ENCODE measurements at places on chromosomes 1 and 21. TPM values are rescaled to one million over a fixed set of nuclear protein-coding genes. Genes with fewer than 3 reads are reported as not detected.
A peak's percentile ranks its signal among the peaks of the same experiment; 100 is the strongest.

The ARHGEF11 gene
- total RNA-seq: 3.2 TPM

The FH gene
- total RNA-seq: 101 TPM

The CFHR1 gene
- total RNA-seq: not detected

The CA6 gene
- 2.2 TPM for total RNA-seq

The DNALI1 gene
- total RNA-seq: not detected

The NKAIN1 gene
- not detected for total RNA-seq

The S100A14 gene
- total RNA-seq: 0.16 TPM

The ERG gene
- total RNA-seq: not detected

The MPZ gene
- total RNA-seq: 3.0 TPM

The ZNF648 gene
- not detected for total RNA-seq

The ITLN1 gene
- total RNA-seq: not detected

The SLC6A17 gene
- total RNA-seq: 0.05 TPM

The DHRS3 gene
- total RNA-seq: 109 TPM

The C1QTNF12 gene
- 4.1 TPM for total RNA-seq

The IGSF9 gene
- not detected for total RNA-seq

DNA sequence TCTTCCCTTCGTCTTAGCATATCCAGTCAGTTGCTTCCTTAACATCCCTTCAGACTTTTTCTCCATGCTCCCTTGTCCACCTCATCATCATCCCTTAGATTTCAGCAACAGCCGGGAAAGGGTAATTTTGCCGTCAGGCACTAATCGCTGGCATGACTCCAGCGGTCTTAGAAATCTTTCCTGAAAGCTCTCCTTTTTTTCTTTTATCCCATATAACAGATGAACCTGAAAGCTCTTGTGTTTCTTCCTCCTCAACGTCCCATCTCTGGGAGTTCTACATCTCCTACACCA lies 10.4 kb upstream of the BOLA1 start:
- peaks cover 4% of the 10 kb centered on the region for H3K4me1 ChIP-seq
- H3K27me3 ChIP-seq: no peaks in the 10 kb centered on the region
- DNase-seq: no peak
- H3K36me3 ChIP-seq: no peaks in the 10 kb centered on the region
- H3K4me3 ChIP-seq: no peak overlapping the region

- peaks cover 46% of the 10 kb centered on the region for H3K4me1 ChIP-seq
- no peaks in the 10 kb centered on the region for H3K27me3 ChIP-seq
- H3K4me3 ChIP-seq: peak overlapping the region; percentile 99
- no peak for DNase-seq
- peak overlapping the region; percentile 92 for H3K27ac ChIP-seq
Measured at GRCh38 chr1:89994231-89994804, 592 bp upstream of the ZNF326 start.

DNA sequence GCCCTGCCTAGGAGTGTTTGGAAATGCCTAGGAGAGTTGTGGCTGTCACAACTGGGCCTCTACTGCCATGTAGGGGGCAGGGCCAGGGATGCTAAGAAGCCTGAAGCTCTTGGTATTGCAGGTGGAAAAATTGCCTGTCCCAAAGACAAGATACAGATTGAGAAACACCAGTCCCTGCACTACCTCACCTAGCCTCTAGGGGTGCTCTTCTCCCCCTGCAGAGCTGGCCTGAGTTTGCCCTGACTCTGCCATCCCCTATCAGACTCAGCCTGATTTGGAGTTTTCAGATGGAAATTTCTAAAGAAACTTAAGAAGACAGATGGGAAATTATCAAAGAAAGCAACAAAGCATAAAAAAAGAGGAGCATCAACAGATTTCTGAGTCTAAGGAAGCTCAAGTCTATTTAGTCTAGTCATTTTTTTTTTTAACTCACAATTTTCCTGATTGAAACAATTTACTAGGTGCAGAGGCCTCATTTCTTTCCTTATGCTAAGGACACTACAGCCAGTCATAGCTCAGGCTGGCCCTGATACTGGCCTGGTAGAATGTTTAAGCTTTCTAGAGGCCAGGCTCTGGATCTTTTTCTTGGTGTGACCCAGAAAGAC lies 61.4 kb upstream of the LRRN2 start:
- H3K27me3 ChIP-seq: peaks cover 18% of the 10 kb centered on the region
- no peak overlapping the region for H3K4me3 ChIP-seq
- H3K4me1 ChIP-seq: no peaks in the 10 kb centered on the region
- H3K27ac ChIP-seq: no peak overlapping the region
- DNase-seq: peak; percentile 34
- no peaks in the 10 kb centered on the region for H3K36me3 ChIP-seq

DNA sequence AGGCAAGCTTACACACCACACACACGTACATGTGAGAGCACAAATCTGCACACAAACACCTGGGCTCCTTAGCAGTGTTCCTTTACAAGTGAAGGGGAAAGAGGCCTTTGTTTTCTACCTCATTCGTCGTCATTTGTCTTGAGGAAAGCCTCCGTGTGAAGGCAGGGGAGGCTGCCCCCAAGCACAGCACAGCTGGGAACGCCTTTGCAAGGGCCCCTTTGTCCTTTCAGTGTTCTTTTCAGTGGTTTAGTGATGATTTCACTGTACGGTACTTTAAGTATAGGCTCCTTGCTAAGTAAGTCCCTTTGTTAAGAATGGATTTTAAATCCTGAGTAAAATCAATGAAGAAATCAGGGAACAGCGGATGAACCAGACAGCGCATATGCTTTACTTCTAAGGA lies 94.1 kb downstream of the PGBD5 start:
- no peaks in the 10 kb centered on the region for H3K36me3 ChIP-seq
- peaks cover 2% of the 10 kb centered on the region for H3K27me3 ChIP-seq
- no peak overlapping the region for H3K27ac ChIP-seq
- no peak for DNase-seq
- peaks cover 12% of the 10 kb centered on the region for H3K4me1 ChIP-seq

DNA sequence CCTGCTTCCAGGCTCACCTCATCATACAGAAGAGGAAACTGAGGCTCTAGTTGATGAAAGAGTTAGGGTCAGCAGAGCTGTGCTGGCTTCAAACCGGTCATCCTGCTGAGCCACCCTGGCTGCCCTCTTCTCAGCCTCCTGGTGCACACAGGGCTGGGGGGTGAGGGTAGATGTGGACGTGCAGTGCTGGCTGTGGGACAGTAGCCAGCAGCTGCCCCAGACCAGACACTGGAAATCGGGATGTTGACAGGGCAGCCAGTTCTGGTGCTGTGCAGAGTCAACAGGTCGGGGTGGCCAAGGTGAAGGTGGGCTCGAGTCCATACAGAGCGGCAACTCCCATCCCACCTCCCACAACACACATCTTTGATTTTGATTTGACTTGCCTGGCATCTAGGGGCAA lies 1.5 kb upstream of the CLCNKA start:
- H3K27me3 ChIP-seq: peaks cover 7% of the 10 kb centered on the region
- H3K4me1 ChIP-seq: no peaks in the 10 kb centered on the region
- no peak overlapping the region for H3K27ac ChIP-seq
- no peak for DNase-seq

DNA sequence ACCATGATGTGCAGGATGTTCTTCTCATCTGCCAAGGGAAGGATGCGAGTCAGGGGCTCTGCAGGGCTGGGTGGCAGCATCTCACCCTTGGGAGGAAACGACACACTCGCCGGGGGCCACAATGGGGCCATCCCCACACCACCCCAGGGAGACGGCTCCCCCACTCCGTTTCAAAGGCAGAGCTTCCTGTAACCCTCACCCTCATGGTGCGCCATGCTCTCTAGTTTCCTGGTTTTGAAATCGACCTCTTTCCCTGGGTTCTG lies 20.2 kb downstream of the RIPK4 start:
- no peak overlapping the region for H3K27ac ChIP-seq
- no peak overlapping the region for H3K4me3 ChIP-seq
- no peaks in the 10 kb centered on the region for H3K4me1 ChIP-seq
- DNase-seq: no peak
- no peaks in the 10 kb centered on the region for H3K27me3 ChIP-seq
- H3K36me3 ChIP-seq: no peaks in the 10 kb centered on the region

GRCh38 chr1:116289193-116289592 lies 83.9 kb upstream of the ATP1A1 start:
- no peak overlapping the region for H3K4me3 ChIP-seq
- H3K27me3 ChIP-seq: peaks cover 6% of the 10 kb centered on the region
- no peak for DNase-seq
- no peaks in the 10 kb centered on the region for H3K4me1 ChIP-seq

GRCh38 chr1:92051948-92052347 lies 22.2 kb downstream of the EPHX4 start:
- H3K36me3 ChIP-seq: no peaks in the 10 kb centered on the region
- H3K27me3 ChIP-seq: peaks cover 4% of the 10 kb centered on the region
- no peaks in the 10 kb centered on the region for H3K4me1 ChIP-seq
- H3K4me3 ChIP-seq: no peak overlapping the region
- no peak overlapping the region for H3K27ac ChIP-seq
- DNase-seq: no peak

DNA sequence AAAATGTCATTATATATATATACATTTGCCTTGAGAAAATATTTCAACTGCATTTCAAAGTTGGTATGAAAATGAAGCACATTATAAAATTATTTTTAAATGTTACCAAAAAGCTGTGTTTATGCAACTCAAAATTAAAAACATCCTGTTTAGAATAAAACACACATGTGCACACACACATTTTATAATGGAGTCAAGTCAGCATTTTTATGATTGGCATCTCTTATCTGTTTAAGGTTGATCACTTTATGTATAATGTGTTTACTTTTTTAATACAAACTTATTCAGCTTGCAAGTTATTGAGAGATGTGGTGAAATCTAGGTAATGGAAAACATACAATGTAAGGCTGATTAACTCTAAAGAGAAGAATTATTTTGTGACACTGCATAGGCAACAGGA lies 80.4 kb downstream of the IFI44 start:
- no peaks in the 10 kb centered on the region for H3K4me1 ChIP-seq
- no peak for DNase-seq
- H3K27me3 ChIP-seq: peaks cover 3% of the 10 kb centered on the region
- no peak overlapping the region for H3K4me3 ChIP-seq
- no peak overlapping the region for H3K27ac ChIP-seq
- no peaks in the 10 kb centered on the region for H3K36me3 ChIP-seq

DNA sequence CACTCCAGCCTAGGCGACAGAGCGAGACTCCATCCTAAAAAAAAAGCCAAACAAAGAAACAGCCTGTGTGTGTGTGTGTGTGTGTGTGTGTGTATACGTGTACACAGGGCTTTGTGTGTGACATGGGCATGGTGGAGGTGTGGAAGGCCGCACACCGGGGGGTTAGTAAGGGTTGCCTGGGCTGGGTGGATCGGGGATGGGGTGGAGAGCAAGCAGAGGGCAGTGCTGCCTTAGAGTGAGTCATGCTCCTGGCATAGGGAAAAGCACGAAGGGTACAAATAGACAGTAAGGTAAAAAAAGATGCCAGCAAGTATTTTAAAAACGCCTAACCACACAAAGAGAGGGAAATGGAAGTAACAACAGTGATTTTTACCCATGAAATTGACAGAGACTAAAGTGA lies 6.2 kb downstream of the PRMT2 start:
- no peaks in the 10 kb centered on the region for H3K27me3 ChIP-seq
- H3K4me1 ChIP-seq: peaks cover 38% of the 10 kb centered on the region
- H3K4me3 ChIP-seq: no peak overlapping the region

DNA sequence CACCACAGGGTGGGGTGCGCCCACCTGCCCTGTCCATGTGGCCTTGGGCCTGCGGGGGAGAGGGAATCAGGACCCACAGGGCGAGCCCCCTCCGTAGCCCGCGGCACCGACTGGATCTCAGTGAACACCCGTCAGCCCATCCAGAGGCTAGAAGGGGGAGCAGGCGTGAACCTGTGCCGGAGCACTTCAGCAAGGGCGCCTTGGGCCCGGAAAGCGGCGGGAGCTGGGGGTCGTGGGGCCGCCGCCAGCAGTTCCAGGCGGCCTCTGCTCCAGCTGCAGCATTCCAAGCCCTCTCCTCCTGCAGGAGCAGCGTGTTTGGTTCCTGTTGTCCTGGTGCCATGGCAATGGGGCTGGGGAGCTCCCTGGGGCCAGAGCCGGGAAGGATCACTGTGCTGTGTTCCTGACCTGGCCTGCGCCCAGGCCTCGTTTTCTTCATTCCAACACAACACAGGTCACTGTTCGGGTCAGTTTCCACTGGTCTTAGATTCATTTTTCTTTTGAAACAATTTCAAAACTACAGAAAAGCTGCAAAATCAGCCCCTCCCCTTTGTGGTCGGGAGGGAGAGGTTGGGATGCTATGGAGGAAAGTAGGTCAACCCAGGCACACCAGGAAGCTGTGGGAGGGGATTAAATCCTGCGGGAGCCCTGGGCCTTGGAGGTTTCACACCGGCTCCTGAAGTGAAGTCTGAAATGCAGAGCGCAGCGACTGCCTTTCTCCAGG lies 18.8 kb downstream of the SLX9 start:
- H3K36me3 ChIP-seq: peaks cover 25% of the 10 kb centered on the region
- no peaks in the 10 kb centered on the region for H3K27me3 ChIP-seq
- DNase-seq: no peak
- no peak overlapping the region for H3K27ac ChIP-seq
- no peaks in the 10 kb centered on the region for H3K4me1 ChIP-seq
- no peak overlapping the region for H3K4me3 ChIP-seq

DNA sequence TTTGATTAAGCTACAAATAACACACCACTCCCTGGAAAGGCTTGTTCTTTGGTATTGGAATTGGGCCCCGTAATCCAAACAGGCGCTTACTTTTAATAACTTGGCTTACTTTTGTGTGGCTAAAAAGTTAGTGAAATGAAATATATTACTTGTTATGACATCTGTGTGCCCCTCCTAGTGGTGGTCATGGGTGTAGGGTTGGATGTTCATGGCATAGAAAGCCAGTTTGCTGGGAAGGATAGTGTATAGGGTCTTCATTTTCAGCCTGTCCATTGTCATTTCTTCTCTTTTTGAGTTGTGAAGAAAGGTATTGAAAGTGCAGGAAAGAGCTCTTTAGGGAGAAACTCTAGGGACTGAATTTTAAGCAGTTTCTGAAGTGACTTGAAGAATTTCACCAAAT lies 5.9 kb downstream of the CDC14A start:
- DNase-seq: no peak
- no peak overlapping the region for H3K4me3 ChIP-seq
- peaks cover 71% of the 10 kb centered on the region for H3K4me1 ChIP-seq
- H3K27ac ChIP-seq: no peak overlapping the region
- H3K36me3 ChIP-seq: peaks cover 48% of the 10 kb centered on the region

DNA sequence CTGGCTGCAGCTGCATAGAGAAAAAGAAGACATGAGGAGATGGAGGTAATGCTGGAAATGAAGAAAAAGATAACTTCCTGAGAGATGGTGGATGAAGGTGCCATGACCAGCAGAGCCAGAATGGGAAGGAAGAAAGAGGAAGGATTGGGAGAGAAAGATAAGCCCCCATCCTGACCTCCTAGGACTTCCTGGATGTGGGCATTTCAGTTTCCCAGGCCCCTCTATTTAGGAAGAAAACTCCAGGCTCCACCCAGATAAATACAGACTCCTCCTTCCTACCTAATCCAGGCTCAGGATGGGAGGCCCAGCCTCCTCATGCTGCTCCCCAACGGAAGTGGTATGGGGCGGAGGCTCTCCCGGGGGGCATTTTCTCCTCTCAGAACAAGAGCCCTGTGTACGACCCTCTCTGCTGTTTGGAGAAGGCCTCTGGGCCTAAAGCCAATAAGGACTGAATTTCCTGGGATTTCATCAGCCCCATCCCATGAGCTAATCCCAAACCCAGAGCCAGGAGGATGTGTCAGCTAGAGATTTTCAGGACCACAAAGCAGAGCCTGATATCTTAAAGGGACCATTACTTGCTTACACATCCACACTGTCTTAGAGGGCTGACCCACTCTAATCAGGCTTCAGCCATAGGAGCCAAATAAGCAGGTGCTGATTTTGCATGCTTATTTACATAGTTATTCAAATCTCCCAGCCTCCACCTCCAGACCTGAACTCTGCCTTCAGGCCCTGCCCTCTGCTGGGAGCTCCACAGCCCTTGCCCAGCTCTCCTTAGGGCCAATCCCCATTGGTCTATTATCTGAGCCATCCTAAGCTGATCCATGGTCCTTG lies 5.1 kb upstream of the ARHGEF2 start:
- no peaks in the 10 kb centered on the region for H3K27me3 ChIP-seq
- no peak for DNase-seq
- H3K27ac ChIP-seq: no peak overlapping the region
- H3K4me1 ChIP-seq: peaks cover 39% of the 10 kb centered on the region
- no peak overlapping the region for H3K4me3 ChIP-seq
- peaks cover 7% of the 10 kb centered on the region for H3K36me3 ChIP-seq
